ENCODE measurements at places on chromosomes 11 and 22.

- no peak for DNase-seq
Measured at GRCh38 chr11:93032580-93032979, 63.1 kb downstream of the MTNR1B start.

GRCh38 chr22:17269224-17269606, 50.0 kb upstream of the ADA2 start:
- no peak for DNase-seq

DNA sequence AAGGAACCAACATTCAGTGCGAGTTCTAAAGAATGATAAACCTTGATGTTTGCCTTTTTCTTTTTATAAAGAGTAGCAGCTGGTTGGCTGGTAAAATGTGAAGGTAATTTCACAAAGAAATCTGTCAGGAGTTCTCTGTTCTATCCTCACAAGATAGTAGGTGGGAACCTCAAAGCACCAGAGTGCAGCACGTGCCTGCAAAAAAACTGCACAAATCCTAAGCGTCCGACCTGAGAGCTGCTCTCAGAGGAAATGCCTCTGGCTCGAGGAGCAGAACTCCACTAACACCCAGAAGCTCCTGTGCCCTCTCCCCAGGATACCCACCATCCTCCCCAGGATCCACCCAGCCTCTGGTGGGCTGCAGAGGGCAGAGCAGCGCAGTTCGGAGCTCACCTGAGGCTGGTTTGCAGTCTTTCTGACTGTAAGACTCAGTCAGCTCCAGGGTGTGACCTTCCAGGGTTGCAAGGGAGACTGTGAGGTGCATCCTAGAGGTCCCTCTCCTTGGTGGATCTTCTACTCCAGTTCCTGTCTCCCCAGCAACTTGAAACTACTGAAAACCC, 23.5 kb downstream of the PRDM10 start:
- DNase-seq: no peak

DNA sequence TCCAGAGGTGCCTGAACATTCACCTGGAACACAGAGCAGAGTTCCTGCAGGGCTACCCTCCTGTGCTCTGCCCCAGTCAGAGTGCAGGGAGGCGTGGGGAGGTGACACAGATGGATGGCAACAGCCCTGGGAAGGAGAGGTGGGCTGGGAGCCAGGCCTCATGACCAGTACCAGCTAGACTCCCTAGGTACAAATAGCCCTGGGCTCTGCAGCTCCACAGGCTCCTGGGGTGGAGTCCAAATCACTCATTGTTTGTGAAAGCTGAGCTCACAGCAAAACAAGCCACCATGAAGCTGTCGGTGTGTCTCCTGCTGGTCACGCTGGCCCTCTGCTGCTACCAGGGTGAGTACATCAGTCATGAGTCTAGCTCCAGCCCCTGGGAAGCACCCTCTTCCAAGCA, at the start of gene SCGB1D2:
TSS of gene SCGB1D2 (plus strand) at position 219 of the 400 bp plus-strand sequence. CDS start at position 288, 69 bp downstream.
- no peak for DNase-seq

GRCh38 chr11:90594658-90595057, 371.8 kb upstream of the CHORDC1 start:
- DNase-seq: no peak

DNA sequence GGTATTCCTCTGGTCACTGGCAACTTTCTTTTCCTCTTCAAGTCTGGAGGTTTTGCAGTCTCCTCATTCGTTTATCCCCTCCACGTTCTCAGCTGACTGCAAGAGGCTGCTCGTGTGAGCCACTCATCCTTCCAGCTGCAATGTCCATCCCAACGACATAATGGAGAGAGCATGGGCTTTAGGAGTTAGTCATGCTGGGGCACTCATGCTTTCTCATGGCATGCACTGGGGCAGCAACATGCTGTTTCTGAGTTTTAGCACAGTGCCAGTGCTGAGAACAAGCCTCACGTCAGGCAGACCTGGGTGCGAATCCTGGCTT, 7.1 kb downstream of the DCPS start:
- no peak for DNase-seq

DNA sequence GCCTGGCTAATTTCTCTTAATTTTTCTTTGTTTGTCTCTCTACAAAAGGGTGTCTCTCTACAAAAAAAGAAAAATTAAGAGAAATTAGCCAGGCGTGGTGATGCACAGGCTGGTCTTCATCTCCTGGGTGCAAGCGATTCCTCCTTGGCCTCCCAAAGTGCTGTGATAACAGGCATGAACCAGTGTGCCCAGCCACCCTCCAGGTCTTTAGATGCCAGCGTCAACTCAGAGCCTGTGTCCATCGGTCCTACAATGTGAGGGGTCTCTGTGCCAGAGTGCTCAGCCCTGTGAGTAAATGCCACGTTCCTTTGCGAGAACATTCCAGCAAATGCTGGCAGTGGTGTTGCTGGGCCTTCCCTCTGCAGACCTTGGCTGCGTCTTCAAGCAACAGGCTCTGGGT, 62.7 kb downstream of the IGF2 start:
- DNase-seq: no peak

- DNase-seq: peak; percentile 35
Measured at GRCh38 chr11:90134478-90135003, at the start of gene NAALAD2. NAALAD2 (plus strand) TSS chr11:90134663; CDS start chr11:90134759, 96 bp downstream.

DNA sequence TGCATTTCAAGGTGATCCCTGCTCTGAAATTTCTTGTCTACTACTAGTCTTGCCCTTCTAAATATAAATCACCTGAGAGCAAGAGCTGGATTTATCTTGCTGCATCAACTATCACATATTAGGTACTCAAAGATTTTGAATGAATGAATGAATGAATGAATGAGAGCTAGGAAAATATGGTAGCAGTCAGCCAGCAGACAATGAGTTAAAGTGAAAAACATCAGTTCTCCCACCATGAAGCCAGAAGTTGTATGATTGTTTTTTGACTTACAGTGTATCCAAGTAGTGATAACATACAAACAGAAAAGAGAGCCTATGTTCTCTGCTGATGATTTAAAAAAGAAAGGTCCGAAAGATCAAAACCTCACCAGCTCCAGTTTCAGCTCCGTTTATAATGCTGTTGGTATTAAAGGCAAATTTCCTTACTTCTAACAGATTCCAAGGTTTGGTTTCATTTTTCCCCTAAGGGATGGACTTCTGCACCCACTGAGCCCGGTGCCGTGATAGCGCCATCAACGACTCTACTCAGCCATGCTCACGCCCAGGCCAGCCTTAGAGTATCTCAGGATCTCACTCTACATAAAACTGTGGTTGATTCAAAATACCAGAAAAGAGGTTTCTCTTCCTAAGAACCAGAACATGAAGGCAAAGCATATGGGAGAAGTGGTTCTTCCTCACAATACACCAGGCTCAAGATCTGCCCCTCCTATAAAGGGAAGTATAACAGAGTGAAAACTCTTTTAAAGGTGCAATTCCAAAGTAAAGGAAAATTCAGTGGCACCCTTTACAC, 92.0 kb downstream of the SGSM3 start:
- no peak for DNase-seq

DNA sequence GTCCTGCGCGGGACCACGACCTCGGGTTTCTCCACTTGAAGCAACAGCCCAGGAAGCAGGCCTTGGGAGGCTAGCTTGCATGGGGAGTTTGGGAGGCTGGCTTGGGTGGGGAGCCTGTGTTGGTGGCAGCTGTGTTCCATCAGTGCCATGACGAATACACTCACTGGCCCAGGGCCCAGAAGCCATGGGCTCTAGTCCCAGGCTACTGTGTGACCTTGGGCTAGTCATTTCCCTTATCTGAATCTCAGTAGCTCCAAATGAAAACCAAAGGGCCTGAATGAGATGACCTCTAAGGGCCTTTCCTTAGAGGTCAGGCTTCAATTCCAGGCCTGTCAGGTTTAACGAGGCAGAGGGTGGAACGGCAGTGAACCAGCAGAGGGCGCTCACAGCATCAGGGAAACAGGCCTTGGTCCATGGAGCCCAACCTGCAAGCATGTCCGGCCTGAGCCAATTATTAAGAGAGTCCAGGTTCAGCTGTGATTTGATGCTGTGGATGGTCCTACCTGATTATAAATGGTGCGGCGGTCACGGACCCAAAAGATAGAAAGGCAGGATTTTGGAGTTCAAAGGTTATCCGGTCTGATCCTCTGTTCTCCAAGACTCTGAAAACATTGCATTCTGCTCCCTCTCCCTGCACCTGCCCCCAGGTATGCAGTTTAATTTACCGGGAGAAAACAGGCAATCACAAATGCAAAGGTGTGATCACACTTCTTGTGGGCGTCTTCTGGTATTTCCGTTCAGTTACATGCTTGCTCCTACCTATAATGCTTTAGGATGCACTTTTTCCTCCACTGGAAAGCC, 15.9 kb downstream of the PTPN5 start:
- no peak for DNase-seq

- DNase-seq: peak; percentile 42
Measured at GRCh38 chr22:30969532-30970355, 679 bp downstream of the TUG1 start.

DNA sequence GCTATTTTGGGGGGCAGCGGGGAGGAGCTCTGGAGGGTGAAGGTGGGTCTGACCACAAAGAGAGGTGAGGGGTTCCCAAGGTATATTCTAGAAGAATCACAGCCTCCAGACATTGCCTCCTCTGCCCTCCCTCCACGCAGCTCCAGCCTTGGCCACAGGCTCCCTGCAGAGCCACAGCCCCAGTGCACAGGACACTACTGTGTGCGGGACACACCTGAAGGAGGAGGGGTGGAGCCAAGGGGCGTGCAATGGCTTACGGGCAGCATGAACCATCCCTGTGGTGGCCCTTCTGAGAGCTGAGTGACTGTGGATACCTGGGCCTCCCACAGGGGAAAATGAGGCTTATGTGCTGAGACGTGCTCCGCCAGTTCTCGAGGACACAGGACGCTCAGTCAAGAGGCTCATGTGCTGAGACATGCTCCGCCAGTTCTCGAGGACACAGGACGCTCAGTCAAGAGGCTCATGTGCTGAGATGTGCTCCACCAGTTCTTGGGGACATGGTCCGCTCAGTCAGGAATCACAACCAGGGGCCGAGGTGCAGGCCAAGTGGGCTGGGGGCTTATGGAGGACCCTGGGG, 417.3 kb downstream of the SHANK2 start:
- no peak for DNase-seq

GRCh38 chr22:26522592-26522991, 10.3 kb upstream of the TFIP11 start:
- DNase-seq: no peak

- DNase-seq: no peak
Measured at GRCh38 chr22:44037519-44038375, 13.6 kb downstream of the PARVB start.

DNA sequence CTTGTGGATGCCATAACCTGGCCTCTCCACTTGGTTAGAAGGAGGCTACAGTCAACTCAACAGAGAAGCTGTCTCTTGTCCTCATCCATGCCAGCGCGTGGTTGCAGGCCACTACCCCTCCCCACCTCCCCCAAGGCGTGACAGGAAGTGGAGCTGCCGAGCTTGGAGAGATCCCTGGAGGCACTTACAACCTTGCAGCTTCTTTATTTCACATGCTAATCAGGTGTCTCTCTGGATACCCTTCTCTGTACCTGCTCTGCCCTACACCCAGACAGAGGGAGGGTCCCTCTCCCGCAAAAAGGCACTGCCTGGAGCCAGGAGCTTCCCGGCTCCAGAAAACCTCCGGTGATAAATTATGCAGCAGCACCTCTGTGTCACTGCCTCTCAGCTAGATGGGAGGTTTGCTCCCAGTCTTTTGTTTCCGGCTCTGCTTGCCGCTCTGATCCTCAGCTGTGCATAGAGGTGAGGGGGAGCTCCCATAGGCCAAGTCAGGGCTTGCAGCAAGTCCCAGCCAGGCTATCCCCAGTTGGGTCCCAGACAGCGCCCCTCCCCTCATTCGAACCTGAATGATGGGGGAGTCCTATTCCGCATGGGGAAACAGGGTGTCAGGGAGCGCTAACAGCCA, 5.7 kb downstream of the LRP4 start:
- no peak for DNase-seq

GRCh38 chr22:31753634-31754501, at the start of gene DEPDC5:
DEPDC5 (plus strand) TSS chr22:31754019; CDS start chr22:31754922, 903 bp downstream.
- peak; percentile 92 for DNase-seq

DNA sequence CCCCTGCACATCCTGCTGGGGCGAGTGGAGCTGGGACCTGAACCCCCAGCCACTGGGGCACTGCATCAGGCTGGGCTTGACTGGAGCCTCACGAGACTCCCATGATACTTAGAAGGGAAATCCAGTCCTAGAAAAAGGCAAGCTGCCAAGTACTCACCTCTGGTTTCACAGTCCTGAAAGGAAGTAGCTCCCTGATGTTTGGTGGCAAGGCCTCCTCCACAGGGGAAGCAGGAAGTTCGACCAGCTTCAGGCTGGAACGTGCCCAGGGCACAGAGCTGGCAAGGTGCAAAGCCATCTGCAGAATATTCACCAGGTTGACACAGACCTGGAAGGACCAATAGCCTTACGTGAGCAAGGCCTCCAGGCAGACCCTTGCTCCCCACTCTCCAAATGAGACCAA, 26.8 kb upstream of the NRIP3 start:
- no peak for DNase-seq

- DNase-seq: no peak
Measured at GRCh38 chr11:69339041-69339733, 45.2 kb downstream of the MYEOV start.

GRCh38 chr11:61567286-61568061, 13.4 kb downstream of the SYT7 start:
- DNase-seq: no peak

DNA sequence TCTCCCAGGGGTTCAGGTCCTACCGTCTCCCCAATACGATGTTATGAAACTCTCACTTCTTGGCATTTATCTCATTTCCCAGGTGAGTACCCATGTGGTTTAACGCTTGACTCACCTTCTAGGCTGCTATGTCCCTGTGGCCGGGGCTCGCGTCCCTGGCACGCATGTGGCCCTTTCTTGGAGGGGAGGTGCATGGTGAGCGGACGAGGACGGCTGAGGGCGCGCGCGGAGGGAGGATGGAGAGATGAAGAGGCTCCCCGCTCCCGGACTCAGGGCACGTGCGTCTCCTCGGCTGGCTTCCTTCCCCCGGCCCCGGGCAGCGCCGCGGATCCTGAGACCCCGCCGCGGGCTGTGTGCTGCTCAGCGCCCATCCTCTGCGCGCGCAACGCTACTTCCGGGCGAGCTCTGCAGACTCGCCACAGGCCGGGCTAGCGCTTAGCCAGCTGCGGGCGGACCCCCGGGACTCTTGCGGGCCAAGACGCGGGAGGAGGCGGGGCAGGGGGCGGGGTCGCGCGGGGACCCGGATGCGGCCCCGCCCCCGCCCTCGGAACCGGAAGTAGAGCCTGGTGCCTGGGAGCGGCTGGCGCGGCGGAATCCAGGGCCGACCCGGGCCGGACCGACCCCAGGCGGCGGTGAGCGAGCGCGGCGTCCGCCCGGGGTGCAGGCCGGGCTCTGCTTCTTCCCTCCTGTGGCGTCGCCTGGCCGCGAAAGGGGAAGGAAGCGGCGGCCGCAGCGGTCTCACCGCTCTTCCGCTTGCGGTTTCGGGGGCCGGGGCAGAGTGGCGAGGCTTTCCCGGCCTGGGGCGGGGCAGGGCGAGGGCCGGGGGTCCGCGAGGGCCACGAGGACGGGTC, at the start of gene CTTN:
TSS of gene CTTN (plus strand) at position 547 of the 851 bp plus-strand sequence. CDS start 8,769 bp downstream, outside the sequence.
- DNase-seq: peak; percentile 70

GRCh38 chr11:65223011-65223410, 38.8 kb upstream of the POLA2 start:
- no peak for DNase-seq

GRCh38 chr11:31882951-31883392, 71.8 kb upstream of the PAX6 start:
- DNase-seq: no peak

GRCh38 chr11:123696183-123696582, 41.8 kb upstream of the SCN3B start:
- DNase-seq: no peak

- no peak for DNase-seq
Measured at GRCh38 chr11:77654770-77655434, 17.3 kb upstream of the CLNS1A start.

GRCh38 chr11:128448981-128449713, 138.2 kb downstream of the ETS1 start:
- DNase-seq: no peak
